B cell (primary cell): ENCODE measurements at places on chromosomes 16 and 17. TPM values are rescaled to one million over a fixed set of nuclear protein-coding genes. Genes with fewer than 3 reads are reported as not detected.

DOC2A gene
- total RNA-seq: not detected in 2 replicates

RFNG gene
- 30.1 TPM in 2 replicates for total RNA-seq

GOT2 gene
- 31.2 and 33.6 TPM in 2 replicates for total RNA-seq

CA10 gene
- not detected in 2 replicates for total RNA-seq

TXNDC11 gene
- total RNA-seq: 49.7 and 50.2 TPM in 2 replicates

CCL11 gene
- total RNA-seq: not detected in 2 replicates
